Vagina (tissue), 2 donors: ENCODE measurements at places on chromosomes 13 and 19.

- peaks cover 69% of the 10 kb centered on the region for H3K4me1 ChIP-seq
- no peaks in the 10 kb centered on the region for H3K27me3 ChIP-seq
- H3K36me3 ChIP-seq, result no peaks in the 10 kb centered on the region
- peak; percentile 91 for DNase-seq
Observed at GRCh38 chr19:4061683-4062418, 4.8 kb downstream of the ZBTB7A start.

DNA sequence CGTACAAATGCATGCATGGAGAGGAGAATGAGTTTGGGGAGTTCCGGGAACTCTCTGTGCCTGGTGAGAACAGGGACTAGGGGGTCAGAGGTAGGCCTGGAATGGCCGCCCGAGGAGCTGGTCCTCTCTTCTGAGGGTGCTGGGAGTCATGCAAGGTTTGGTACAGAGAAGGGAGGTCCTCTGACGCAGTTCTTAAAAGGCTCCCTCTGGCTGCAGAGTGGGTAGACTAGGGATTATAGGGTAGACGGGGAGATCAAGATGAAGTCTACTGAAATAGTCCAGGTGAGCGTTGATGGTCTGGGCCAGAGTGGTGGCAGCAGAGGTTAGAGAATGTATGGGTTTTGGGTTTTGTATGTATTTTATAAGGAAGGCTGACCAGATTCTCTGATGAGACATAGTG lies 796 bp downstream of the ZNF304 start:
- H3K27me3 ChIP-seq, result no peaks in the 10 kb centered on the region
- H3K27ac ChIP-seq, result peak overlapping the region; percentile 32
- peak overlapping the region; percentile 54 for H3K4me3 ChIP-seq
- H3K4me1 ChIP-seq, result peaks cover 13% of the 10 kb centered on the region
- H3K36me3 ChIP-seq, result peaks cover 44% of the 10 kb centered on the region
- no peak for DNase-seq

GRCh38 chr19:57664269-57665127 lies 4.2 kb upstream of the ZSCAN4 start:
- H3K27ac ChIP-seq, result peak overlapping the region; percentile 76
- no peaks in the 10 kb centered on the region for H3K27me3 ChIP-seq
- H3K36me3 ChIP-seq, result no peaks in the 10 kb centered on the region
- peak overlapping the region; percentile 68 for H3K4me3 ChIP-seq

- H3K4me3 ChIP-seq, result no peak overlapping the region
- no peaks in the 10 kb centered on the region for H3K36me3 ChIP-seq
- DNase-seq, result no peak
- H3K27me3 ChIP-seq, result no peaks in the 10 kb centered on the region
- H3K27ac ChIP-seq, result no peak overlapping the region
Observed at GRCh38 chr13:103184413-103184812, 118.2 kb upstream of the SLC10A2 start.

DNA sequence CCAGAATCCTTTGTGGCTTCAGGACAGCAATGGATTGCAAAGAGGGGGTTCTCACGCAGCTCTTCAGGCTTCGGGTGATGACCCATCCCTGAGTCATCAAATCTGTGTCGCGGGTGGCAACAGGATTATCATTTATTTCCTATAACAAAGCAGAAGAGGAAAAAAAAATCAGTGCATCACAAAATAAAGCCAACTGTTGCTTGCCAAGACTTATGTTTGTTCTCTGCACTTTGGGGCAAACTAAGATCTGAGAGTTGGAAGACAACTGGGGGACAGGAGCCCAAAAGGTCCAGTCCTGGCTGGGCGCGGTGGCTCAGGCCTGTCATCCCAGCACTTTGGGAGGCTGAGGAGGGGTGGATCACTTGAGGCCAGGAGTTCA lies 6.4 kb downstream of the GNA15 start:
- no peak overlapping the region for H3K4me3 ChIP-seq
- no peaks in the 10 kb centered on the region for H3K36me3 ChIP-seq
- DNase-seq, result no peak
- peak overlapping the region; percentile 58 for H3K27ac ChIP-seq
- peaks cover 14% of the 10 kb centered on the region for H3K4me1 ChIP-seq
